MG63 (cell line): ENCODE measurements at places on chromosomes 4 and X. TPM values are rescaled to one million over a fixed set of nuclear protein-coding genes. Genes with fewer than 3 reads are reported as not detected.

TCEAL7 gene
- total RNA-seq: not detected in 2 replicates

ADH7 gene
- not detected in 2 replicates for total RNA-seq

DNASE1L1 gene
- total RNA-seq: 20.0 and 21.9 TPM in 2 replicates

BCORL1 gene
- 0.13 and 0.39 TPM in 2 replicates for total RNA-seq

- peak; percentile 4 for DNase-seq
Measured at GRCh38 chr4:20839957-20840356, 139.7 kb downstream of the PACRGL start.

- DNase-seq: peak; percentile 17
Measured at GRCh38 chrX:33726281-33727160, 405.6 kb downstream of the FAM47A start.

GRCh38 chrX:136446208-136446607, 41.5 kb upstream of the BRS3 start:
- DNase-seq: no peak

- no peak for DNase-seq
Measured at GRCh38 chr4:88009871-88010270, 2.4 kb downstream of the PKD2 start.

DNA sequence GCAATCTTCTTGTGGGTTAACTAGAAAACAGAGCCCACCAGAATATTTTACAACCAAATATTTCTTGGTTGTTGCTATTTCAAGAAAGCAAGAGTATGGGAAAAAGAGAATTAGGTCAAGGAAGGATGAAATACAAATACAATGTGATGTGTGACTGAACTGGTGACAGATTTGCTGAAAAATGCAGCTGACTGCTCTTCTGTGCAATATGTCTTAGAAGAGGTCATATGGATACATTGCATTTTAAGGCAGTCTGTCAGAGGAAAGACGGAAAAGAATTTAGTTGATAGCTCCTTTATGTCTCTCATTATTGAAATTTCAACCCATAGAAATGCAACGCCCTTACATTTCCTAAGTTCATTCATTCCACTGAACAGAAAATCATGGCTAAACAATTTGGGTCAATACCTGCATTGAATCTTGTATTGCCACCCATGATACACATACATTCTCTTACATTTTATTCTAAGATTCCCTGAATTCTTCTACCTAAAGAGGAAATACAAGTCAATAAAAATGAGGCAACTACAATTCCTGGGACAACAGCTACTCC, 423.1 kb downstream of the ADAM29 start:
- DNase-seq: no peak
